ENCODE measurements at places on chromosomes 4 and X. TPM values are rescaled to one million over a fixed set of nuclear protein-coding genes. Genes with fewer than 3 reads are reported as not detected.

The TLL1 gene
- total RNA-seq, result 7.4 TPM

The MYOZ2 gene
- total RNA-seq, result 0.28 TPM

The SMIM31 gene
- not detected for total RNA-seq

The PCSK1N gene
- not detected for total RNA-seq

The CLNK gene
- total RNA-seq, result not detected

The MAGEC2 gene
- not detected for total RNA-seq

The ARHGAP10 gene
- total RNA-seq, result 22.8 TPM

The UPF3B gene
- total RNA-seq, result 2.6 TPM

The ZCCHC12 gene
- total RNA-seq, result under 0.01 TPM

The CABS1 gene
- total RNA-seq, result not detected

The GCNA gene
- 2.7 TPM for total RNA-seq

The SLIT2 gene
- total RNA-seq, result 36.4 TPM

The GAGE12E gene
- total RNA-seq, result not detected

The CSAG3 gene
- not detected for total RNA-seq

The ALB gene
- total RNA-seq, result not detected

The PCGF3 gene
- total RNA-seq, result 46.2 TPM

The PAGE2B gene
- not detected for total RNA-seq

The STEEP1 gene
- 41.8 TPM for total RNA-seq

The C1GALT1C1 gene
- total RNA-seq, result 42.3 TPM

The PFKFB1 gene
- total RNA-seq, result not detected

The FGF13 gene
- total RNA-seq, result 0.09 TPM

The VCX3B gene
- total RNA-seq, result not detected

The CITED1 gene
- 0.38 TPM for total RNA-seq

The STK26 gene
- 7.2 TPM for total RNA-seq

The SLITRK4 gene
- 3.6 TPM for total RNA-seq

The NUDT11 gene
- total RNA-seq, result 8.9 TPM

The BOD1L1 gene
- 32.0 TPM for total RNA-seq

The HERC3 gene
- total RNA-seq, result 8.7 TPM

The CACNA1F gene
- not detected for total RNA-seq

The FREM3 gene
- total RNA-seq, result under 0.01 TPM

The PNPLA4 gene
- total RNA-seq, result 10.4 TPM

The NXF3 gene
- not detected for total RNA-seq

The PLP1 gene
- total RNA-seq, result not detected

The MAGEB2 gene
- not detected for total RNA-seq

The MAGEB1 gene
- total RNA-seq, result not detected

The IRF2 gene
- 18.4 TPM for total RNA-seq

The ABLIM2 gene
- total RNA-seq, result 0.27 TPM

The GPR78 gene
- total RNA-seq, result not detected

The ADGRA3 gene
- 22.1 TPM for total RNA-seq

The MFAP3L gene
- 0.36 TPM for total RNA-seq

The APLN gene
- total RNA-seq, result 92.7 TPM

The CWH43 gene
- total RNA-seq, result not detected

The DHRSX gene
- 17.5 TPM for total RNA-seq

The LRIT3 gene
- total RNA-seq, result 0.09 TPM

The ABCG2 gene
- total RNA-seq, result 1.7 TPM

Measured in endothelial cell of coronary artery (primary cell).